ENCODE measurements at places on chromosomes 12 and 14. TPM values are rescaled to one million over a fixed set of nuclear protein-coding genes. Genes with fewer than 3 reads are reported as not detected.

DNA sequence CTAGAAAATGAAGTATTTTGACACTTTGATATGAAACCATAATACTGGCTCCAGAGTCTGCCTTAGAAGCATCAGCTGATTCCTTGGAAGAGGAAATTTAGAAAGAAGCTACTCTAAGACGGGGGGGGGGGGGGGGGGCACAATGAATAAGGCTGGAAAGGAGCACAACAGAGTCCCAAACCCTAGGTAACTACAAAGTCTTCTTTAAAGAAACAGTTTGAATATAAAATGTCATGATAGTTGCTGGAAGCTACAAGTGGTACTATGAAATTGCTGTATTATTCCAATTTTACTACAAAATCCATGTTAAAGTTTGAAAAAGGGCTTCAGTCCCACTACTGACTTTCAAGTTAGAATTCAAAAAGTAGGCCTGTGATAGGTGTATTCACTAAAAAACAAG is 31.6 kb downstream of the CDK17 start:
- no peak for DNase-seq

DNA sequence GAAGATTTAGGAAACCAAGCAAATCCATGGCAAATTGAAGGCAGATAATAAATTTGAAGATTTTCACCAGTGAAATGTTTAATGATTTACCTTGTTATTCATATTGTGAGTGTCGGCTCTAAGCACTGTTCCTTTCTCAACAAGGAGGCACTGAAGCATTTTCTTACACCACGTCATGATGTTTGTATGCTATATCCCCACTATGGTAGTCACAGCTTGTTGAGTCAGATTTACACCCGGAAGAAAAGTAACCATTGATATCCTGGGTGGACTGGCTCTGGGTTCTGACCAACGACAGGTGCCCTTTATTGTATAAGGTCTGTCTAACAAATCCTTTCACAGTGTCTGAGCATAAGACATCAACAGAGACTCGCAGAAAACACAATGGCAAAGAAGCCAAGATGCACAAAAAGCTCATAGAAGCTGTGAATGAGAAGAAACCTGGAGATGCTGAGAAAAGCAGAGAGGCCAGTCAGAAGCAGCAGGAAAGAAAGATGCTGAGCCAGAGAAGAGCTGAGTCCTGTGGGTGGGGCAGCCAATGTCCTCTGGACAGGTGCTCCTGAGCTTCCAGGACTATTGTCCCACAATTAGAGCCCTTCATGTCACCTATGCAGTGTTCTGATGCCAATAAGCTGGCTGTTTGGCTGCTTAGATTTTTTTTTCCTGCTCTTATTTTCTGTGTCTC is 49.7 kb upstream of the ARHGAP5 start:
- no peak for DNase-seq

- no peak for DNase-seq
Observed at GRCh38 chr12:115574826-115575225, 702.7 kb downstream of the MED13L start.

DNA sequence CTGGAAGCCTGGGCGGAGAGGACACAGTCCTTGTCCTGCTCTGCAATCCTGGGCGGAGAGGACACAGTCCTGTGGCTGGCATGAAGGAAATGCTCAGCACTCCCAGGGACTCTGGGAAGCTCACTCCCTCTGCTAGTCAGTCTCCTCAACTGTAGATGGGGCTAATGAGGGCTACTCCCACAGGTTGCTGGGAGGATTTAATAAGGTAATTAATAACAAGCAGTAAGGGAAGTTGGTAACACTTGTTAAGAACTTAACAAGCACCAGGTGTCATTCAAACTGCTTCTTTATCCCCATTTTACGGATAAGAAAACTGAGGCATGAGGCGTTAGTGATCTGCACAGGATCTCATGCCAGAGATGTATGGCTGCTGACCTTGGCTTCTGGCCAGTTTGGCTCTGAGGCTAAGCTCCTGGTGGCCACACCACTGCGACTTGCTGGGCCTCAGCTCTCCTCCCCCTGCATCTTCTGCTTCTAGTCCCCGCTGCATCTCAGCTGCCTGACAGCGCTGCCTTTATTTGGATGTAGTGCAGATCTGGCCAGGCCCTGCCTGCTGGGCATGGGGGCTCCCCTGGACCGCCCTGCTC is 54.1 kb upstream of the BEGAIN start:
- peak; percentile 25 for DNase-seq

LALBA gene
- not detected for total RNA-seq

PDZRN4 gene
- not detected for total RNA-seq

Measured in H4 (cell line).